Activated T-cell treated with anti-CD3 and anti-CD28 coated beads, Interleukin-2, amount 50 U/mL, for 72 hours (primary cell): ENCODE measurements at places on chromosomes 5 and 9. TPM values are rescaled to one million over a fixed set of nuclear protein-coding genes. Genes with fewer than 3 reads are reported as not detected.

Gene ORM2
- not detected for total RNA-seq

Gene ZNF454
- 0.21 TPM for total RNA-seq

Gene TRIM36
- total RNA-seq = not detected

Gene ADGRD2
- total RNA-seq = not detected

Gene GOLPH3
- 73.2 TPM for total RNA-seq

Gene ZNF366
- total RNA-seq = not detected

Gene CARD9
- 1.2 TPM for total RNA-seq

Gene YTHDC2
- total RNA-seq = 27.4 TPM
